Stimulated activated CD4-positive, alpha-beta T cell treated with anti-CD3 and anti-CD28 coated beads, Interleukin-2, amount 100 ng/mL, for 48 hours (primary cell): ENCODE measurements at places on chromosomes 6 and 20.

- DNase-seq: no peak
These were observed 44.3 kb upstream of the KIF13A start for GRCh38 chr6:18031680-18032256.

- no peak for DNase-seq
These were observed 211.1 kb upstream of the PRDM1 start for GRCh38 chr6:105874835-105875626.

DNA sequence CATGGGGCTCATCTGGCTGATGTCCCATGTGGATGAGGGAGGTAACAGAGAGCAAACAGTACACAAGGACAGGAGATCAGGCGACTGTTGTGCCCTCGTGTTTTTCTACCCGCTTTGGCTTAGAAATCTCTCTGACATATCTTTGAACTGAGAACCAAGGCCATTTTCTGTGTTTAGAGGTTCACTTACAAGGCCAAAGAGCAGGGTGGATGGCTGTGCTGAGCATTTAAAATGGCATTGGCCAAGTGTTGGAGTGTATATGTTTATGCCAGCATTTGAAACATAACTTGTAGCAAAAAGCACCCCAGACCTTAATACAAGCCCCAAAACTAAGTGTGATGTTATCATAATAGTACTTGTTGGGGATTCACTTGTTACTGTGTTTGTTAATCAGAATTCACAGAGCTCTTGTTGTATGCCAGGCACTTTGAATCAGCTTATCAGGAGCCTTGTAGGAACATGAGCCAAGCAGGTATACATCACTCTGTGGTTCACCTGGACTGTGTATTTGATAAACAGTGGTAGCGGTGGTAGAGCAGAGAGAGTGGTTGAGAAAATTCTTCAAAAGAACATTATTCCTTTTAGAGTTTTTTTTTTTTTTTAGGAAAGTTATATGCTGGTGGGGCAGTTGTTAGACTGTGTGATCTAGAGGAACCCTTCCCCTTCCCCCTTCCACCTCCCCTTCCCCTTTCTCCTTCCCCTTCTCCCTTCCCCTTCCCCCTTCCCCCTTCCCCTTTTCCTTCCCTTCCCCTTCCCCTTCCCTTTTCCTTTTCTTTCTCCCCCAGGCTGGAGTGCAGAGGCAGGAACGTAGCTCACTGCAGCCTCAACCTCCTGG, 71.3 kb downstream of the ATRN start:
- DNase-seq: no peak

DNA sequence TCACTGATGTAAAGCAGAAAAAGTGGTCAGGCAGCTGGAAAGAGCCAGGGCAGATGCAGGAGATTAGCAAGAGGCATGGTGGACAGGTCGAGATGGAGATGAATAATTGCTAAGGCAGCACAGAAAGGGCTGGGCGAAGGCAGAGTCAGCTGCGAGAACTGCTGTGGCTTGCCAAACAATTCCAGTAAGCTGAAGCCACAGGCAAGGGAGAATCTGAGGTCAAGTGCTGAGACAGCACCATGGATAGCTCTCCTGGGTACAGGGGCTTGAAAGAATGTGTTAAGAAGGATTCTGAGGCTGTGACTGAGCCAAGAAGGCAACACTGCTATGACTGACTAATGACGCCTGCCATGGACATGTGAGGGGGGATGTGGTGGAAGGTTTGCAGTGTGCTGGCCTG, 220.8 kb upstream of the FOXA2 start:
- no peak for DNase-seq

- DNase-seq: no peak
These were observed 866.5 kb downstream of the KIF16B start for GRCh38 chr20:15706719-15707118.
